ENCODE measurements at places on chromosomes 3 and 15.
A peak's percentile ranks its signal among the peaks of the same experiment; 100 is the strongest.

GRCh38 chr15:49428409-49429095 lies 5.5 kb downstream of the FGF7 start:
- no peak for DNase-seq

DNA sequence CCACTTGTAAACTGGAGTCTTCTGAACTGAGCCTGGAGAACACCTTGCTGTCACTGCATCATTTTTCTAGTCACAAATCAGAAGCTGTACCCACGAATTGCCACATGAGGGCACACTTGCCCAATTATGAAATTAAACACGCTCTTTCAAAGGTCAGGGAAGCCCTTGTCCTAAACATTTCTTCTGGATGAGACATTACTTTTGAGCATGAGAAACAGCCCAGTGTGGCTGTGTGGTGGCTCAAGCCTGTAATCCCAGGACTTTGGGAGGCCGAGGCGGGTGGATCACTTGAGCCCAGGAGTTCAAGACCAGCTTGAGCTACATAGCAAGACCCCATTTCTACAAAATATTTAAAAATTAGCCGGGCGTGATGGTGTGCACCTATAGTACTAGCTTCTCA lies 27.5 kb upstream of the CFAP161 start:
- peak; percentile 69 for DNase-seq

GRCh38 chr3:43279082-43279481 lies 7.3 kb upstream of the SNRK start:
- no peak for DNase-seq

- no peak for DNase-seq
Observed at GRCh38 chr3:55128225-55128823, 200.5 kb upstream of the LRTM1 start.

- no peak for DNase-seq
Observed at GRCh38 chr3:124201786-124202185, 209.9 kb upstream of the ROPN1 start.

DNA sequence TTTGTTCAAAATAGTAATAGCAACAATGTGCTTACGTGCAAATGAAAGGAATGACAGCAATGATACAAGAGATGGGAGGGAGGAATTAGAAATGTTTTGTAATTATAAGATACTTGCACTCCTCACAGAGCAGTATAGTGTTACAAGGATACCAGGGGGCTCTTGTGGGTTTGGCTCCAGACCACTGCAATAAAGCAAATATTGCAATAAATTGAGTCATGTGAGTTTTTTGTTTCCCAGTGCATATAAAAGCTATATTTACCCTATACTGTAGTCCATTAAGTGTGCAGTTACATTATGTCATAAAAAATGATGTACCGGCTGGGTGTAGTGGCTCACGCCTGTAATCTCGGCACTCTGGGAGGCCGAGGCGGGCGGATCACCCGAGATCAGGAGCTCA lies 864.3 kb downstream of the NSUN3 start:
- DNase-seq, result no peak

Data from muscle of arm (tissue), 14 donors.